Calu3 (cell line): ENCODE measurements at places on chromosomes 2 and 18.
A peak's percentile ranks its signal among the peaks of the same experiment; 100 is the strongest.

DNA sequence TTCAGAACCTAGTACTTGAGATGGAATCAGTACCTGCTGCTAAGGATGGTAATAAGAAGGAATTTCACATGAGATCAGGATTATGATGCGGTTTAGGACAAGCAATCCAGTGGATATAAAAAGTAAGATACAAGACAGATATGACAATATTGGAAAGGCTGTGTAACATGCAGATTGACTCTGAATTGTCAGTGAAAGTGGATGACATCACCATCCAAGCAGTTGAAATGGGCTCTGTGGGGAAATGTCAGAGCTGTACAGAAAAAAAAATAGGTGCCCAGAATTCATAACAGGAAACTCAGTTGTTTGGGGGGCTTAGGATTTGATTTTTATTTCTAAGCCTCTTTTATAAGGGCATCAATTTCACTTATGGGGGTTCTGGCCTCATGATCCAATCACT lies 438.3 kb downstream of the SPAG16 start:
- no peak for DNase-seq

- DNase-seq, result no peak
Observed at GRCh38 chr2:131154647-131155046, 49.5 kb downstream of the PLEKHB2 start.

DNA sequence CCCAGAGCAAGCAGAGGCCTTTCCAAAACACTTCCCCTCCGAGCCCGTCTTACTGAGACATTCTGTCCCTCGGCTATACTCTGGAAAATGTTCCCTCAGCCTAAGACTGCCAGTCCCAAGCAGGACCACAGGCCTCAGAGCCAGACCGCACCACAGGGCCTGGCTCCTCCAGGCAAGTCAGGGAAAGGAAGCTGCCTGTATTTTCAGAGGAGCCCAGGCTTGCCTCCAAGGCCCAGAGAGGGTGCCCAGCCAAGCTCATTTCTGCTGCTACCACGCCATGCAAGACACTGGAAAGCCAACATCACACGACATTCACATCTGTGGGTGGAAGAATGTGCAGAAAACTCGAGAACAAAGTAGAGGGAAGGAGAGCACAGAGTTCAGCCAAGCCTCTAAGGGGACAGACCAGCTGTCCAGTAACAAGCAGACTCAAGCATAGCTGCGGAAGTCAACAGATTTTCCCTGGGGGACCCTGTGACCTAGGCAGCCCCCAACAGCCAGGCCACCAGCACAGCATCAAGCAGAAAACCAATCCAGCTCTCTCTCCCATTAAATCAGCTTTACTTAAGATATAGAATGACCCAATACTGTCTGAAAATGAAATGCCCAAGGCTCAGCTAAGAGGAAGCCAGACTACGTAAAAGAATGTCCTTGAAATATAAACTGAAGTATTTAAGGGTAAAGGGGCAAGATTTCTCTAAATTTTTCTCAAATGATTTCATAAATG lies 123.9 kb downstream of the ZFP36L2 start:
- DNase-seq, result no peak

- peak; percentile 69 for DNase-seq
Observed at GRCh38 chr2:158723921-158724802, 71.0 kb upstream of the DAPL1 start.

DNA sequence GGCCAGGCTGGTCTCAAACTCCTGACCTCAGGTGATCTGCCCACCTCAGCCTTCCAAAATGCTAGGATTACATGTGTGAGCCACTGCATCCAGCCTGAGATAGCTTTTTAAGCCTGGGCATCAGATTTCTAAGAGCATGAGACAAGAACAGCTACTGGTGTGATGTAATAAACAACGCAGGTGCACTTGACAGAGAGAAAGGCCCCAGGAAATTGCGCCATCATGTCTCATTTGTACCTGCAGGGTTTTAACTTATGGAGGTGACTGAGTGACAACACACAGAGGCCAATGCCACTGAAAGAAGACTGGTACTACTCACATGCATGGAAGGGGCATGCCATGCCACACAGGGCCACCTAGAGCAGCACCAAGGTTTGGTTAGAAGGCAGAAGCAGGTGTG lies 209.4 kb downstream of the SP3 start:
- DNase-seq, result no peak

GRCh38 chr2:237995036-237995435 lies 28.2 kb downstream of the UBE2F start:
- DNase-seq, result no peak

DNA sequence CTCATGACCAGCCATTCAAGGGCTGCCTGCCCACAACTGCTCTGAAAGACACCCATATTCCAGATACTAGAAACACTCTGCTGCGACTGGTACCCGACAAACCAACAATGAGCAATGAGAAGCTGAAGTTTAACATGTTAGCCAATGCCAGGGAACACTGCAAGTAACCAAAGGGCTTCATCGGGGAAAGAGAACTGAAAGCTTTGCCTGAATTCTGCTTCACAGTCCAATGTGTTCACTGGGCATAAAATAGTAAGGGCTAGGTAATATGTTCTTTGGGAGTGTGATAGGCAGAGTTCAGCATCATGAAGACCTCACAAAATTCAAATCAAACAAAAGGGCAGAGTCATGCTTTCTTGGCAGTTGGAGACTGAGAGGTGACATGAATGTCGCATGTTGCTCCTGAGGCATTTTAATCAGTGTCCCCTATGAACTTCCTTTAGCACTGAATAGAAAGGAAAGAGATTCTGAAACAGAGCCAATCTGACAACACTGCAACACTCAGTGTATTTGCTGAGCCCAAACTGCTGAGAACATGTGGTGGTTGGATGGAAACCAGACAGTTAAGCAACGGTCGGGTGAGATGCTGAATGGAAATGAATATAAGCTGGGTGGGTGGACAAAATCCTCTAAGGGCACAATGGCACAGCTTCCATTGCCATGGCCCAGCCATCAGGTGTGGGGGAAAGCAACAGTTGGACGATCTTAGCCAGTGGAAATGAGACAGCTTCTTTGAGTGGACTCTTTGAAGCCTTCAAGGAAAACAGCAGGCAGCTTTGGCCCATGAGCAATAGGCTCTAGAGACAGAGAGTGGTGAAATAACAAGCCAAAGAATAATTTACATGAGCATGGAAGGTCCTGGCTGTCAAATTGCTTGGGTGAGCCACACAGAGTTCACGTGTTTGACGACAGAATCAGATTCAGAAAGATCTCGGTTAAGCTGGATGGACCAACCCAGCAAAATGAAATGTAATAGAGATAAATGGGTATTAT lies 277.5 kb downstream of the AFF3 start:
- no peak for DNase-seq

- DNase-seq, result no peak
Observed at GRCh38 chr2:178449700-178450523, 1.1 kb downstream of the PRKRA start.

DNA sequence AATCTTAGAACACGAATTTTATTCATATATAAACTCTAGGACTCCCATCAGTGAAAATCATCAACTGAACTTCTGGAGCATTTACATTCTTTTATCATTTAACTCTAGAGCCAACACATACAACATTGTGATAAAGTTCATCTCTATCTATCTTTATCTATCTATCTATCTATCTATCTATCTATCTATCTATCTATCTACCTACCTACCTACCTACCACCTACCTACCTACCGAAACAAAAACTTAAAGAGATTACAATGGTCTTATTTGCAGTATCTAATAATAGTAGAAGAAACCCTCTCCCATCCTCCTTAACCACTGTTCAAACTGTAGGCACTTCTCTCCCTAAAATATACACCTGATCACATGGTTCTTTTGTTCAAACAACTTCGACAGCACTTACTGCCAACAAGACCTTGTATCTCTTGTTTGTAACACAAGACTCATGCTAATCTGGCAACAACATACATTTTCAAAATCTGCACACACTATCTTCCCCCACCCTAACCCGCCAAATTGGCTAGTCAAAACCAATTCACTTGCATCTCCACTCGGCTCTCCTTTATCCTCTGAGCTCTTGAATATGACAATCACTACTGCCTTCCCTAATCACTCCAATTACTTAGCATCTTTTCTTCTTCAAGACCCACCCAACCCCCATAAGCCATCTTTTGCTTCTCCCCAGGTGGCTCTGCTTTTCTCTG lies 69.0 kb downstream of the GORASP2 start:
- no peak for DNase-seq

- DNase-seq, result no peak
Observed at GRCh38 chr2:197904446-197904845, 100.1 kb downstream of the PLCL1 start.

GRCh38 chr2:170500770-170501169 lies 214.4 kb upstream of the SP5 start:
- no peak for DNase-seq

GRCh38 chr2:109020217-109020637 lies 31.2 kb upstream of the EDAR start:
- no peak for DNase-seq

DNA sequence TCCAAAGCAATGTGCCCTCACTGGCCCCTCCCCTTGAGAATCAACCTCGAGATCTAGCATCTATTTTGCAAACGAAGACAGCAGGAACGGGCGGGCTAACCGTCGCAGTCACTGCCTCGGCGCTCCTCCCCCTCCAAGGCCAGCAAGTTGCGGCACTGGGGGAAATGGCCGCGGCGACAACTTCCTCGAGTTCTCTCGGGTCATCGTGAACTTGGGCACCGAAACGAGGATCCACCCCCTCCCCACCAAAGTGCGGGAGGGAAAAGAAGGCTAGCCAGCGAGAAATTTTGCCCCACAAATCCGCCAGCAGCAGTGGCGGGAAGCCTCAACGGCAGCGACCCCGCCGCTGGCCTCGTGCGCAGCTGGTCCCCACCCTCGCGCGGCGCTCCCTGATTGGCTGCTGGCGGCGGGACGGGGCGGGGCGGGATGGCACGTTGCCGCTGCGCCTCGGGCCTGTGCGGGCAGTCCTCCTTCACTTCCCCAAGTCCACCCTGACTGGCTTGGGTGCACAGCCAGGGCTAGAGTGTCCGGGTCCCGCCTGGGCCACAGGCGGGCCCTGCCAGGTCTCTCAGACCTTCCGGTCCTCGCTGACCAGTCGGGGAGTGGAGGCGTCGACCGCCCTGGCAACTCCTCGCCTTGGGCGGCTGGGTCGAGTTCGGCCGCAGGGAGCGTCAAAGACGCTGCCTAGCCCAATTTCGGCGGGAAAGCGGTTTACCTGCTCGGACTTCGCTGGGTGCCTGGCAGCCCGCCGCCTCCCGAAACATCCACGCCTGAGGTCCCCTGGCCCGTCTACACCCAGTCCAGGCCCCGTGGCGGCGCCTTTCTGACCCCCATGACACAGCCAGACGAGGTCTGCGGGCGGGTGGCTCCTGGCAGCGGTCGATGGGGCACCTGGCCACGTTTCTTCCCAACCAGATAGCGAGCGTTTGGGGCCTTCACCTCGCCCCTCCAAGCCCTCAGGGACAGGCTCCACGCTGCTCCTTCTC lies at the start of gene BOLL:
BOLL (minus strand) TSS at position 364 of the 986 bp plus-strand sequence. CDS start 3,469 bp downstream, outside the sequence.
- DNase-seq, result no peak

DNA sequence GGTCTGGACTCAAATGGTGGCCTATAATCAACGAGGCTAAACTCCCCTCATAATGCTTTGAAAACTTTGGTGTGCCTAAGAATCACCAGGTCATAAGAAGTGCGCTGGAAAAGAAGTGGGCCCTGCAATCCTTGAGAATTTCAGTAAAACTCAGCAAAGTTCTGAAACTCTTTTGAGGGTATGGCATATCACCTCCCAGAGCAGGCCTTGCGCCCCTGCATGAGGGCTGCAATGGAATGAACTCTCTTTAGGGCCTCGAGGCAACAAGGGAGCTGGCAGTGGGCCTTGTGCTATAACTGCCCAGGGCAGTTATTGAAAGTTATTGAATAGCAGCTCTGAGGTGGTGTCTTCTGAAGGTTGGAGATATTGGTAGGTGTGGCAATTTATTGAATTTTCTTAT lies 34.5 kb upstream of the AFF3 start:
- no peak for DNase-seq
